NCI-H1417 treated with DMSO at 0.1 percent for 48 hours (cell line): ENCODE measurements at places on chromosomes 13 and 19.

- DNase-seq, result no peak
These were observed at the start of gene PDX1 for GRCh38 chr13:27919934-27920676. PDX1 (plus strand) TSS chr13:27920000; CDS start chr13:27920139, 139 bp downstream.

DNA sequence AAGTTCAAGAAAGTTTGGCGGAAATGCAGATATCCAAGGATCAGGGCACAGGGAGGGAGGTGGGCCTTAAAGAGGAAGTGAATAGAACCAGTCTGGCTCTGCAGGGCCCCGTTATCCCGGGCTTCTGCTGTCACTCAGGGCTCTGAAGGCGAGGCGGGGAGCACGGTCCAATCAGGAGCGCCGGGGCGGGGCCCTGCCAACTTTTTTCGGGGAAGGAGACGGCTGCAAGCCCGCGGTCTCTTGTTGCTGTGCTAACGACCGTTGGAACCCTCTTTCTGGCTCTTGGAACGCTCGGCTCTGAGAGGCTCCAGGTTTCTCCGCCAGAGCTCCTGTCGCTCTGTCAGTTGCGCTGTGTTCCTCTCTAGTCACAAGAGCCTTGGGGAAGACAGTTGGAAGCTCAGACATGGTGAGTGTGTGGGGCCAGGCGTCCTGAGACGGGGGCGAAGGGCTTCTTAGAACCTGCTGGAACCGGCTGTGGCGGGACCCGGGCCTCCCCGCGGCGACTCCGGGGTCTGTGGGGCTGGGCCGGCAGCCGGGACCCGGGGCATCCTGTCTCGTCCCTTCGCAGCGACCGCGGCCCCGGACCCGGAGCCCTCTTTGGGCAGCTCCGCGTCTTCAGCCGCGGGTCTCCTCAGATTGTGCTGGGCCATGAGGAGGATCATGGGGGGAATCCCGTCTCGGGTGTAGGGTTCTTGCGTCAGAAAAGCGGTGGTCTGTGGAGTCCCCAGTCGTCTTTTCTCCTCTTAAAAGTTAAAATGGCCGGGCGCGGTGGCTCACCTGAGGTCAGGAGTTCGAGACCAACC, 27.7 kb downstream of the ZNF844 start:
- no peak for DNase-seq

GRCh38 chr13:103945836-103946235, 879.6 kb upstream of the SLC10A2 start:
- DNase-seq, result no peak

- no peak for DNase-seq
These were observed 870 bp downstream of the ZNF442 start for GRCh38 chr19:12364391-12365235.

DNA sequence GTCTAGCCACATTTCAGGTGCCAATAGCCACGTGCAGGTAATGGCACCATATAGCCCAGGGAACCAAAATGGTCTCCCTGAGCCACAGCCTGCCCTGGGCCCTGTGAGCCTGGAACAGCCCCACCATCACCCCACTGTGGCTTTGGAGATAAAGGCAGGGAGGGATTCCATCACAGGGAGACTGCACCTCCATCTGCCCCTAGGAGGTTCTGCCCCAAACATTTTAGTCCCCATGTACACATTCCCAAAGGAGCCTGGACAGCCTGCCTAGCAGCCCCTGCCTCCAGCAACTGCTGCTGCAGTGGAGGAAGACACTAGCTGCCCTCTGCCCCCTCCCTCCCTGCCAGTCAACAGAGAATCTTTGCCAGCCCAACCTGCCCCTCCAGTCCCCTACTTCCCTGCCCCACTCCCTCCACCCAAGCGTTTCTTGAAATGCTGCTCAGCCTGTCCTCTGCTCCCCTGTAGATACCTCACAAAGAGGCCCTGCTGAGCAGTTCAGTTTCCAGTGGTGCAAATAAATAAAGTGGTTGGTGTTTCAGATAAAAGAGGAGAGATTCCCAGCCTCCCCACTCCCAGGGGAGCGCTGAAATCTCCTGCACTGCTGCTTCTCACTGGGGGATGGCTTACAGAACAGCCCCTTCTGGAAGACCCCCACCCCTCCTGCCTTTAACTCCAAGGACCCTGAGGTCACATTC, 921.8 kb downstream of the UQCRFS1 start:
- no peak for DNase-seq

- DNase-seq, result no peak
These were observed 669.6 kb downstream of the DIAPH3 start for GRCh38 chr13:59494151-59494550.

DNA sequence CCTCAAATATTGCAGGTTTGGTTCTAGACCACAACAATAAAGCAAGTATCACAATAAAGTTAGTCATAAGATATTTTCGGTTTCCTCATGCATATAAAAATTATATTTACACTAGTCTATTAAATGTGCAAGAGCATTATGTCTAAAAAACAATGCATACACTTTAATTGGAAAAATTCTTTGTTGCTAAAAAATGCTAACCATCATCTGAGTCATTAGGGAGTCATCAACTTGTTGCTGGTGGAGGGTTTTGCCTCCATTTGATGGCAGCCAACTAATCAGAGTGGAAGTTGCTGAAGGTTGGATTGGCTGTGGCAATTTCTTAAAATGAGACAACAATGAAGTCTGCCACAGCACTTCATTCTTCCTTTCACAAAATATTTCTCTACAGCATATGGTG, 422.3 kb upstream of the GPC6 start:
- DNase-seq, result no peak

DNA sequence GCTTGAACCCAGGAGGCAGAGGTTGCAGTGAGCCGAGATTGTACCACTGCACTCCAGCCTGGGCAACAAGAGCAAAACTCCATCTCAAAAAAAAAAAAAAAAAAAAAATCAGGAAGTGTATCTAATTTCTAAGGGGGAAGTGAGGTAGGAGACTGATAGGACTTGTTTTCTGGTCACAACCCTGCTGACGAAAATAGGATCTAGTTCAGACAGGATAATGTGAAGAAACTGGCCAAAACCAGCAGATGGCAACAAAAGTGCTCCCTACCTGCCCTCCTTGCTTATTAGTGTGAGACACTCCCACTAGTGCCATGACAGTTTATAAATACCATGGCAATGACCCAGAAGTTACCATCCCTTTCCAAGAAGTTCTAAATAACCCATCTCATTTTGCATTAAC, 36.0 kb upstream of the KPNA3 start:
- no peak for DNase-seq

DNA sequence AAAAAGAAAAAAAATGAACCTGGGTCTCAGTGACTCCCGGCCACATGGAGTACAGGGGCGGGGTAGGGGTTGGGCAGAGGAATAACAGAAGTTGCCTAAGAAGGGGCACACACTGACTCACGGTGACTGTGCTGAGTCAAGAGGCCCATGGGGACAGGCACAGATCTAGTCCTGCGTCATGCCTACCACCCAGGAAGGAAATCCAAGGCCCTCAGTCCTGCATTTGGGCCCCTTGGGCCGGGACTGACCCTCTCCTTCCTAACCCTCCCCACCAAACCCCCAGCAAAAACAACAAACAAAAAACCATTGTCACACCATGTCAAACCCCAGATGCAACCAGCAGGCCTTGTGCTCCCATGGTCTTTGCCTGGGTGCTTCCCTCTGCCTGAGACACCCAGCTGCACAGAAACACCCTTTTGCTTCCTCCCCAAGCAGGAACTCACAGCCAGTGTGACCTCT, 9.6 kb upstream of the NOTCH3 start:
- no peak for DNase-seq

- DNase-seq, result no peak
These were observed 20.0 kb upstream of the AMER2 start for GRCh38 chr13:25192052-25192451.

GRCh38 chr19:31534786-31535657, 185.8 kb upstream of the TSHZ3 start:
- no peak for DNase-seq

DNA sequence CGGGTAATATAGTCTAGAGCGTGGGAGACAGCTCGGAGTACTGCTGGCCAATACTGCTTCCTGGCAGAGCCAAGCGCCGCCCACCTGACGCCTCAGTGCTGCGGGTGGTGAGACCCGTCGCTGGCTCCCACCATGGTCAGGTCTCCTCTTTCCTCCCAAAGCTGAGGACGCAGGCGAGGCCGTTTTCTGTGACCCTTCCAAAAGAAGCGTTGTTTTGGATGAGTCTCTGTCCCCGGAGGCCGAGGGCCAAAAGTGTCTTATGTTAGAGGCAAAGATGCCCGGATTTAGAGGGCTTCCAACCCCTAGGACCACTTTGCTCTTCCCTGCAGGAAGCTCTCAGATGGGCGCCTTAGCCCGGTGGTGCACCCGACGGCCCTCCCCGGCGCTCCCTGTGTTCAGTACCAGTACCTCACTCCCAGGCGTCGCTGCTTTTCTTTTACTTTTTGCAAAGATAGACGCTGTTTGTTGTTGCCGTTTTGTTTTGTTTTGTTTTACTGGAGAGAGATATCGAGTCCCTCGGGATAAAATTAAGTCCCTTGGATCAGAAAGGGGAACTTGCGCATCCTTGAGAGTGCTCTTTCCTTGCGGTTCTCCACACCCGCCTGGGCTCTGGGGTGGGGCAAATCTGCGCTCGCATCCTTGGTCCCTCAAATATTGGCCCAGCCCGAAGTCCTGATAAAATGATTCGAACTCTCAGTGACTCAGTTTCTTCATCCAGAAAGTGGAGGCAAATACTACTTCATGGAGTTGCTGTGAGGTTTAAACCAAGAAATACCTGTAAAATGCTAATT, 7.0 kb downstream of the PDX1 start:
- DNase-seq, result no peak

- DNase-seq, result no peak
These were observed 1.1 kb downstream of the ELF1 start for GRCh38 chr13:41017817-41018601.

GRCh38 chr19:18460900-18461299, 23.0 kb upstream of the ISYNA1 start:
- no peak for DNase-seq

DNA sequence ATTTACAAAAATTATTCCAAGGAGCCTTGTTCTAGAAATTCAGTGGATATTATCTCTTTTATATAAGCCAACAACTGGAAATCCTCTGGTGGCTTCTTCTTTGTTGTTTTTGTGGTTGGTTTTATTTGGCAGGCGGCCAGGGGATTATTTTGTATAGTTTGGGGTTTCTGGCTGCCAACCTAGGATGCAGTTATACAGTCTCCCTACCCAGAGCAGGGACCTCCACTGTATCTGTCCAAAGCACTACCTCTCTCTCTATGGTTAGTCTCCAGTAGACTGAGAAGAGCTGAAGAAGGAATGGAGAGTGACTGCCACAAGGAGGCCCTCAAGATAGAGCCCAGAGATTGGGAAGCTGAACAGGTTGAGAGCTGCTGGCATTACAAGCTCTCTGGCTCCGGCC, 80.2 kb downstream of the ZAR1L start:
- no peak for DNase-seq

GRCh38 chr13:70960841-70961443, 852.7 kb upstream of the KLHL1 start:
- DNase-seq, result peak; percentile 40

DNA sequence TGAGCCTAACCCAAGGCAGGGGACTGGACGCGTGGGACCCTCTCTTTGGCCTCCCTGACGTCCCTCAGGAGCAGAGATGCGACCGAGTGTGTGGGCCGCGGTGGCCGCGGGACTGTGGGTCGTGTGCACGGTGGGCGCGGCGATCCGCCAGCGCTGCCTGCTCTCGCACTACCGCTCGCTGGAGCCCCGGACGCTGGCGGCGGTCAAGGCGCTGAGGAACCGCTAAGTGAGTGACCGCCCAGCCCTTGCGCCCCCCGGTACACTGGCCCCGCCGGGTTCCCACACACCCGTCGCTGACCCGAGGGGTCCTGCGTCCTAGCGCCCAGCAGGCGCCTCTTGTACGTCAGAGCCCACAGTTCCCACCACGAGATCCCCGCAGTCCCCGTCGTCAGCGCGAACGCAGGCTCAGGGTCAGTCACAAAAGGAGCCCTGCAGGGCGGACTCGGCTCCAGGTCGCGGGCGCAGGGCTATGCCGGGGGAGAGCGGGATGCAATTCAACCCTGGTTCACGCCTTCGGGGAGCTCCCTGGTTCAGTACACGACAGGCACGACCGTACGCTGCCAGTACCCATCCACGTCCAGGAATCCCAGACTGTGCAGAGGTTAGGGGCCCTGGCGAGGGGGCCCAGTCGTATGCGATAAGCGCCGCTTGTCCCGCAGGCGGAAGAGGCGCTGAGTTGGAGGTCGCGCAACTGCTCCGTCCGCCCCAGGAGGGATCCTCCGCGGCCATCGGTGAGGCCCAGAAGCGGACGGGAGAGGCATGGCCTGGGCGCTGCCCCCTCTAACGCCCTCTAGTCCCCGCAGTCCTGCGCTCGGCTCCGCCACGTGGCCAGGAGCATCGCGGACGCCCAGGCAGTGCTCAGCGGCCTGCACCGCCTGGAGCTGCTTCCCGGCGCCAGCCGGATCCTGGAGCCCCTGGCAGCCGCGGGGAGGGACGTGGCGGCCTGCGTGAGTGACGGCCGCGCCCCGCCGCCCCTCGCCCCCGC, 3.6 kb upstream of the IFNL2 start:
- no peak for DNase-seq

- DNase-seq, result no peak
These were observed 34.9 kb upstream of the FLT1 start for GRCh38 chr13:28529836-28530235.

DNA sequence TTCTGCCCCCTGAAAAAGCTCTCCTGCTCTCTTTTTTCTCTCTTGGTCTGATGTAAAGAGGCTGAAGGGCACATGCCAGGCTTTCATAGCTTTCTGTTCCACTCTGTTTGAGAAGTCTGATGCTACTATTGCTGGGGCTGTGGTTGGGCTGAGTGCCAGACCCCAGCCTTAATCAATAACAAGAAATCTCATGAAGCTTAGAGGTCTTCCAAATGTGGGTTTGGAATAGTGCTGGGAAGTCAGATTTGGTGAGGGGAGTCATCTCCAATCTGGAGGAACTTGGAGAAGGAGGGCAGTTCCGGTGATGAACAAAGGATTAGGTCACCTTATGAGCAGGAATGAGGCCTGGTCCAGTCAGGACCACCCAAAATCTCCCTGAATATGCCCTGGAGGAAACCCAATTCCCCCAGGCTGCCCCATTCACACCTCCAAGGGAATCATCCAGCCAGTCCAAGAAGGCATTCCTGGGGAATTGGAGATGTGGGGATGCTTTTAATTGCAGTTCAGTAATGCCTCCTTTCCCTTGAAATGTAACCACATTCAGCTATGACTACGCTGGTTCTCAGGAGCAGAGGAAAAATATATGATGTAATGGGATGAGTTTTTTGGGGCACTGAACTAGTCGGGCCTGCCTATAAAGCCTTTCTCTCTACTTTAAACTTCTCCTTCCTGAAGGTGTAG, 102.0 kb downstream of the STARD13 start:
- DNase-seq, result no peak

GRCh38 chr19:18392417-18392816, 5.0 kb downstream of the LRRC25 start:
- no peak for DNase-seq

DNA sequence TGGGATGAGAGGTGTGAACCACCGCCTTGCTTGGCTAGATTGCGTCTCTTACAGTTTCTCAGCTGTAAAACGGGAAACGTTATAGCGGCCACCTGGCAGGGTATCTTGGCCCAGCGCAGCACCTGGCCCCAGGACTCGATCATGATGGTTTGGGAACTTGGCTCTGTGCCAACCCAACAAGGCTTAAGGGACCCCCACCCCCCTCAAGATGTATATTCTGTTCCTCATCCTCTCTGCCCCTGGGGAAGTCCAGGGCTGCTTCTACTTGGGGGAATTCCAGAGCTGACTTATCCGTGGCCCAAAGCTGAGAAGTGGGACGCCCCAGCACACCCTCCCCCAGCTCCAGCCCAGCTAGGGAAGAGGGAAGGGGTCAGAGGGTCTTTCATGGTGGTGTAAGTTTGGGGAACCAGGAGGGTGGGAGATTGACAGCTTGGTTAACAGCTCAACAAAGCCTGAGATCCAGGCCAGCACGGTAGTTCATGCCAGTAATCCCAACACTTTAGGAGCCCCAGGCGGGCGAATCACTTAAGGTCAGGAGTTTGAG, 695 bp downstream of the ICAM1 start:
- DNase-seq, result no peak

GRCh38 chr19:3129112-3129511, 6.7 kb upstream of the GNA15 start:
- DNase-seq, result no peak
